ENCODE measurements at places on chromosomes 7 and 10.

DNA sequence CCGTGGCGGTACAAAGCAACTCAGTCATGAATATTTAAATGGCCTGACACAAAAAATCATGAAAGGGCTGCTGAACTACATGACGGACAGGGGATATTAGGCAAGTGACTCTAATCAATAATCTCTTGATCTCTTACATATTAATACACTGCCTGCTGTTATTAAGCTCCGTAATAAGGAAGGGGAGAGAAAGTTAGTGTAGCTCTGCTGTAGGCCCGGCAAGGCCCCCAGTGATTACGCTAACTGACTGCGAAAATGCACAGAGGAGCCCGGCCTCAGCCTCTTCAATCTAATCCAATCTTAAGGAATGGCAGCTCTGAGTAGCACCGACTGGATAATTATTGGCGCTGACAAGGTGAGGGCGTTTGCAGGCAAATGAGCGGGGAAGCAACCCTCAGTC is 583.5 kb upstream of the MKI67 start:
- no peak for DNase-seq

- DNase-seq: no peak
These were observed 73.0 kb upstream of the LRRC4 start for GRCh38 chr7:128104108-128104742.

- DNase-seq: peak; percentile 93
These were observed 47.9 kb upstream of the NPFFR1 start for GRCh38 chr10:70331486-70332268.

GRCh38 chr10:110368556-110368955 is 63.8 kb upstream of the SMNDC1 start:
- no peak for DNase-seq

- DNase-seq: no peak
These were observed 19.9 kb downstream of the SPAG6 start for GRCh38 chr10:22365233-22365632.

- no peak for DNase-seq
These were observed 15.0 kb upstream of the PRSS58 start for GRCh38 chr7:142272841-142273240.

DNA sequence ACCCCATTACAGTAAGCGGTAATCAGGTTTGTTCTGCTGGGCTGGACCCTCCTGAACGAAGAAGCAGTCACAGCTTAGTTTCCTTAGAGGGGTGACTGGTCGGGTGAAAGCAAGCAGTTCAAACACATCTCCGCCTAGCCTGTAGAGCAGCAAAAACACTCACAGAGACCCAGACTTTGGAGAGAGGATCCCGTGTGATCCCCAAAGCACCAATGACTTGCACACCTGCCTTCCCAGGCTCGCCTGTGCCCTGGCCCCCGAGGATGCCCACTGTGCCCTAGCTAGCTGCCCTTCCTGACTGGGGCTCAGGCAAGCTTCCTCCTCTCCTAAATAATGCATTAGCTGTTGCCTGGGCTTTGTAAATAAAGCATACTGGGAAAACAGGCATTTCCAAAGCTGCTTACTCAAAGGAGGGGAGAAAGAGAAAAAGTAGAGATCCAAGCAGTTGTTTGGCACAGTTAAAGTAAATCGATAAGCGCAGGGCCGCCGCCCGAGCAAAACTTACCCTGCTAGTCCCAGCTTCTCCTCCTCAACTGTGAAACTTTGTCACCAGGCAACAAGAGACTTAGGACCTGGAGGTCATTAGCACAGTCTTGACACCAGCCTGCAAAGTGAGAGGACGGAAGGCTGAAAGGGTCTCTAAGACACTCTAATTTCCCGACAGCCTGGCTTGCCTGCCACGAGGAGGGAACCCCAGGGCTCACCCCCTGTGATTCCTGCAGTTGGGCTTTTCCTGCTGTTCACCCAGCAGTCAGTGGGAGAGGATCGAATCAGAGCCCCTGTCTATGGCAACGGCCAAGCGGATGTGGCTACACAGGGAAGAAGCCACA is 4.8 kb downstream of the LRRC18 start:
- DNase-seq: no peak

GRCh38 chr10:46525177-46525823 is 31.2 kb downstream of the GPRIN2 start:
- DNase-seq: peak; percentile 93

DNA sequence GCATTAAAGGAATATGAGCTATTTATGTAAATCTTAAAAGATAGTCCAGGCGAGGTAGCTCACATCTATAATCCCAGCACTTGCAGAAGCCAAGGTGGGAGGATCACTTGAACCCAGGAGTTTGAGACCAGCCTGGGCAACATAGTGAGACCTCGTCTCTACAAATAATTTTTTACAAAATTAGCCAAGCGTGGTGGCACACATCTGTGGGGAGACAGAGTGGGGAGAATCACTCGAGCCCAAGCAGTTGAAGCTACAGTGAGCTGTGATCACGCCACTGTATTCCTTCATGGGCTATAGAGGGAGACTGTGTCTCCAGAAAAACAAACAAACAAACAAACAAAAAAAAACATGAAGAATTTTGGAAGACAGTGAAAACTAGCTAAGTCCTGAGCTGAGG is 28.4 kb downstream of the HERC4 start:
- no peak for DNase-seq

- peak; percentile 71 for DNase-seq
These were observed 32.9 kb upstream of the CCDC71L start for GRCh38 chr7:106693677-106694353.

DNA sequence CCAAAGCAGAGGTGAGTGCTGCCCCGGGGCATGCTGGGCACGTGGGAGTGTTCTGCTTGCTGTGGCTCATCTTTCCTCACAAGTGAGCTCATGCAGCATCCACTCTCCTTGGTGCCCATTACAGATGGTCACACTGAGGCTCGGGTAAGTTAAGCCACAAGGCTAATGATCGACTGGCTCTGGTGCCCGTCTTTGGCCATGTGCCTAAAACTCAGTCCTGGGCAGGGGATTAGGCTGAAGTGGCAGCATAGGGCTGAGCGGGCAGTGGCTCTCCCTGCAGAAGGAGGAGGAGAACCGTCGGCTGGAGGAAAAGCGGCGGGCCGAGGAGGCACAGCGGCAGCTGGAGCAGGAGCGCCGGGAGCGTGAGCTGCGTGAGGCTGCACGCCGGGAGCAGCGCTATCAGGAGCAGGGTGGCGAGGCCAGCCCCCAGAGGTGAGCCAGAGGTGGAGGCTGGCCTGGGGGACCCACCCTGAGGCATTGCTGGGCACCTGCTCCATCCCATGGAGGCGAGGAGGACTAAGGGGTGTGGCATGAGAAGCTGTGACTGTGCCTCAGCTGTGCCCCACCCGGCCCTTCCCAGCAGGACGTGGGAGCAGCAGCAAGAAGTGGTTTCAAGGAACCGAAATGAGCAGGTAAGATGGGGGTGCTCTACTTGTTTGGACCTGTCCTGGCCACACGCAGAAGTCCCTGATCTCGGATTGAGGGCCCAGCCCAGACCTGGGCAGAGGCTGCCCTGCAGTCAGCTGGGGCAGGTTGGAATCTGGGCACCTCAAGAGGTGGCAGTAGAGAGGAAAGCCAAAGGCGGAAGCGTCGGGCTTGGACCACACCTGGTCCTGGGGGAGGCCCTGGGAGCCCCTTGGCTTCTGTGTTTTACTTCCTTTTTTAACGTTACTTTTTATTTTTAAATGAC is 7.3 kb downstream of the PGAM2 start:
- DNase-seq: no peak

GRCh38 chr10:122587098-122587760 is 26.7 kb downstream of the DMBT1 start:
- DNase-seq: no peak

GRCh38 chr10:79250259-79250658 is 97.0 kb upstream of the PPIF start:
- DNase-seq: no peak

- DNase-seq: no peak
These were observed 527.2 kb downstream of the GATA3 start for GRCh38 chr10:8581521-8582225.

DNA sequence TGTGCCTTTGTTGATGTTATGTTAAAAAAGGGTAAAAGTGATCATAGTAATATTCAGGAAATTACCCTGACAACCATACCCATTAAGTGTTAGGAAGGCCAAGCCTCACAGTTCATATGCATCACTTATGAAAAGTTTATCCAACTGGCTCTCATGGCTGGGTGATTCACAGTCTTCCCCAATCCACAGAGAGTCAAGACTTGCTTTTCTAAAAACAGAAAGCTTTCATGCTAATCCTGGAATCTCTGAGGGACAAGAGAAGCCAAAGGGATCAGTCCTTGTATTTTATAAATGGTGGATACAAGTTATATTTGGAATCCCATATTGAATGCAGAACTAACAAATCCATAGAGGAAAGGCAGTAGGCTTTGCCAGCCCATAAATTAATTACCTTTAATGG is 218.3 kb downstream of the JAZF1 start:
- no peak for DNase-seq

DNA sequence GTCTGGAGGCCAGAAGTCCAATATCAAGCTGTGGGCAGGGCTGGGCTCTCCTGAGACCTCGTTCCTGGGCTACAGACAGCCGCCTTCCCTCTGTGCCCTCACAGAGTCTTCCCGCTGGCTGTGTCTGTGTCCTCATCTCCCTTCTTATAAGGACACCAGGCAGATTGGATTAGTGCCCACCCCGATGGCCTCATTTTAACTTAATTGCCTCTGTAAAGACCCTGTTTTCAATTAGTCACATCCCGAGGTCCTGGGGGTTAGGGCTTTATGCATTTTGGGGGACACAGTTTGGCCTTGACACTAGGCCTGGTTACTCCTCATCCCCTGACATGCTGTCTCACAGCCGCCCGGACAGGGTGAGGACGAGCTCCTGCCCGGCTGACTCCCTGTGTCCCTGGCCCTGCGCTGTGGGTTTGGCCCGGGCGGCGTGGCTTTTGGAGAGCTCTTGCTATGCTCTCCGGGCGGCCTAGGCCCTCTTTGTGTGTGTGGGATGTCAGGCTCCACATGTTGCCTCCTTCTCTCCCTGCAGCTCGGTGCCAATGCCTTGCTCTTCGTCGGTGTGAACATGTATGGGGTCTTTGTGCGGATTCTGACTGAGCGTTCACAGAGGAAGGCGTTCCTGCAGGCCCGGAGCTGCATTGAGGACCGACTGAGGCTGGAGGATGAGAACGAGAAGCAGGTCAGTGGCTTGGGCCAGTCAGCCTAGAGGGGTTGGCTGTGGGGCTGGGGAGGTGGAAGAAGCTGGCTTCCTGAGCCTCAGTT is 18.2 kb downstream of the ADCY1 start:
- DNase-seq: no peak

- no peak for DNase-seq
These were observed 221.6 kb downstream of the STK31 start for GRCh38 chr7:23931633-23932032.

DNA sequence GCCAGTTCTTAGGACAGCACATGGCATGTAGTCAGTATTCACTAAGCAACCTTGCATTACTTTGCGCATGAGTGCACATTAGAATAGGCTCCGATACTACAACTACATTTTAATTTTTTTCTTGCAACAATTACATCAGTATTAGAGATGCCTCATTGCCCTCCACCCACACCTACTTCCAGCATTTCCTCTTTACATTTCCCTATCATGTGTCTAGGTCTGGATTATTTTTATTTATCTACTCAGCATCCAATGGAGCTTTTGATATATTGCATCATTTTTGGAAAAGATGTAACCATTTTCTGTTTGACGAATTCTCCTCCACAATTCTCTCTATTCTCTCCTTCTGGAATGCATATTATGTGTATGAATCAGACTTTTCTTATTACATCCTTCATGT is 258.2 kb upstream of the GLI3 start:
- DNase-seq: no peak

GRCh38 chr10:29671968-29672367 is 37.2 kb upstream of the SVIL start:
- DNase-seq: no peak

DNA sequence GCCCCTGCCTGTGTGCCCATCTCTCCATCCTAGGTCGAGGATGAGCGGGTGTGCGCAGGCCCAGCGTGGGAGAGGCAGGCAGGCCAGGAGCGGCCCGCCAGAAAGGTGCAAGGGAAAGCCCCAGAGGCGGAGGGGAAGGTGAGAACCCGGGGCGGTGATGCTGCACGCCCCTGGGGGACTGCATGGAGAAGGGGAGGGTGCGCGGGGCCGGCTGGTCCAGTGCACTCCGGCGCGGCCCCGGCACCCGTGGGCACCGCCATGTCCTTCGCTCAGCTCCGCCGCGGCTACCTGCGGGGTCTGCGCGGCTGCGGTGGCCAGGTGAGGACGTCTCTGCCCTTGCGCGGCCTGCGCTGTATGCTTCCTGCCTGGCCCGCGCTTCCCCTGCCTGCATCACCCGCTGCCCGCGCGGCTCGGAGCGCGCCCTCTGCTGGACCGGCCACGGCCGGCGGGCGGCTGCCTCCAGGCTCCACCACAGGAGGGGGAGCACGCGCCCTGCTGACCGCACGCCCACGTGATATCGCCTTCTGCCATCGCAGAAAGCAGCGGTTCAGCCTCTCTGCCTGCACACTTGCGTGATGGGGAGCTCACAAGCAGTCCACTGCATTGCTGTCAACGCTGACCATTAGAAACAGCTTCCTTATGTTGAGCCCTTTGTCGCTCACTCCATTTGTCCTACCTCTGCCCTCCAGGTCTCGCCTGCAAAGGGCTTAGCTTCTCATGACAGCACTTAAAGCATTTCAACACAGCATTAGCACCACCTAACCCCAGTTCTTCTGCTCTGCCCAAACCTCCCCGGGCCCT is 73.9 kb downstream of the CXCL12 start:
- DNase-seq: peak; percentile 65

GRCh38 chr7:31476073-31476745 is 37.7 kb upstream of the ITPRID1 start:
- no peak for DNase-seq

GRCh38 chr10:43121444-43121843 is 16.8 kb upstream of the CSGALNACT2 start:
- no peak for DNase-seq

Data from urothelium cell line (cell line).